ENCODE measurements at places on chromosomes 11 and 22. TPM values are rescaled to one million over a fixed set of nuclear protein-coding genes. Genes with fewer than 3 reads are reported as not detected.
A peak's percentile ranks its signal among the peaks of the same experiment; 100 is the strongest.

ST3GAL4 gene
- total RNA-seq, result 12.2 TPM

FANCF gene
- 17.8 TPM for total RNA-seq

ART1 gene
- not detected for total RNA-seq

C11orf52 gene
- 4.0 TPM for total RNA-seq

SCT gene
- total RNA-seq, result 1.8 TPM

TSGA10IP gene
- 3.1 TPM for total RNA-seq

CALCB gene
- total RNA-seq, result not detected

DNA sequence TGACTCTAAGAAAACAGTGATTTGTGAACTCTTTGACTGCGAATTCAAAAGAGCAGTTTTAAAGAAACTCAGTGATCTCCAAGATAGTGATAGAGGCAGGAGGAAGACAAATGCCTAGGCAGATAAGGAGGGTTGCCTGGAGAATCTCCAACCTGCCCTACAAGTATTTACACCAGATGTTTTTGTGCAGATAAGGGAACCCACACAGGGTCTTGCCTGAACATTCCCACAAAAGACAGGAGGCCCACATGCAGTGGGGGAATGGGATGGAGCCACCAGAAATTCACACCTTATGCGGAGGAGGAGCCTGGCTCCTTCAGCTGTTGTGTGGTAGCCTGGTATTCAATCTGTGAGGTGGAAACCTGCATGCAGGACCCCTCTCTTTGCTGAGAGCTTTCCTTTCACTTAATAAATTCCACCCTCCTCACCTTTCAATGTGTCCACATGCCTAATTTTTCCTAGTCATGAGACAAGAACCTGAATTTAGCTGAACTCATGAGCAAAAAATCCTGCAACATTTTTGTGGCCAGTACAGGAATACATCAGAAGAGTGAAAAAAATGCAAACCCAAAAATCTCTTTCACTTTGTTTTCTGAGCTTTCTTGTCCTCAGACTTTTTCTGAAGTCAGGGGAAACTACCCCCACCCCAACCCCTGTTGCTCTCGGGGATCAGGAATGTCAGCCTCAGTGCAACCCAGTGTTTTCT is 8.1 kb upstream of the GLYAT start:
- no peaks in the 10 kb centered on the region for H3K27me3 ChIP-seq
- H3K27ac ChIP-seq, result no peak overlapping the region
- no peak overlapping the region for H3K4me3 ChIP-seq
- DNase-seq, result no peak

- no peak overlapping the region for H3K27ac ChIP-seq
- H3K4me3 ChIP-seq, result no peak overlapping the region
- H3K4me1 ChIP-seq, result no peaks in the 10 kb centered on the region
- H3K27me3 ChIP-seq, result no peaks in the 10 kb centered on the region
- no peaks in the 10 kb centered on the region for H3K36me3 ChIP-seq
Measured at GRCh38 chr22:49458708-49459099, 369.0 kb downstream of the BRD1 start.

- no peak for DNase-seq
- H3K27me3 ChIP-seq, result no peaks in the 10 kb centered on the region
- no peaks in the 10 kb centered on the region for H3K36me3 ChIP-seq
- H3K27ac ChIP-seq, result no peak overlapping the region
- peaks cover 2% of the 10 kb centered on the region for H3K4me1 ChIP-seq
Measured at GRCh38 chr11:75598264-75598663, 36.2 kb downstream of the SERPINH1 start.

DNA sequence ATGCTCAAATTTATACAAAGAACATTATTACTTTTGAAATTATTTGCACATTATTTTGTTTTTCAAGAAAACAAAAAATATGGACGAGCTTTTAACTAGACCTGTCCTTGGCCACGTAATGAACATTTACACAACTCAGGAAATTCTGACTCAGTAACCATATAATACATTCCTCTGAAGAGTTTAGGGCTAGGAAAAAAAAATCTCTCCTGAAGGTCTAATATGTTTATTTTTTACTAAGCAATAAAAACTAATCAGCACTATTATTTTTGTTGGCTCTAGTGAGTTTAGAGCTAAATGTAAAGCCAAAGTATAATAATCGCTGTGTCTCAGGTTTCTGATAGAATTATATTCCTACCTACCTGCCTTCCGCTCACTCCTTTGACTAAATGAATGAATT is 187.5 kb downstream of the SWAP70 start:
- H3K27ac ChIP-seq, result no peak overlapping the region
- no peak for DNase-seq
- peaks cover 15% of the 10 kb centered on the region for H3K36me3 ChIP-seq
- H3K4me1 ChIP-seq, result no peaks in the 10 kb centered on the region

- DNase-seq, result no peak
- no peaks in the 10 kb centered on the region for H3K36me3 ChIP-seq
- H3K4me3 ChIP-seq, result no peak overlapping the region
- H3K27ac ChIP-seq, result no peak overlapping the region
- H3K4me1 ChIP-seq, result peaks cover 4% of the 10 kb centered on the region
Measured at GRCh38 chr11:120505801-120506425, 5.6 kb upstream of the GRIK4 start.

- H3K27ac ChIP-seq, result no peak overlapping the region
- no peaks in the 10 kb centered on the region for H3K27me3 ChIP-seq
- H3K36me3 ChIP-seq, result peaks cover 8% of the 10 kb centered on the region
- DNase-seq, result no peak
Measured at GRCh38 chr11:43835104-43835503, 45.5 kb upstream of the ALKBH3 start.

- no peak overlapping the region for H3K27ac ChIP-seq
- H3K36me3 ChIP-seq, result peaks cover 24% of the 10 kb centered on the region
- no peaks in the 10 kb centered on the region for H3K27me3 ChIP-seq
- no peak overlapping the region for H3K4me3 ChIP-seq
Measured at GRCh38 chr11:66850588-66851238, 6.2 kb upstream of the LRFN4 start.

DNA sequence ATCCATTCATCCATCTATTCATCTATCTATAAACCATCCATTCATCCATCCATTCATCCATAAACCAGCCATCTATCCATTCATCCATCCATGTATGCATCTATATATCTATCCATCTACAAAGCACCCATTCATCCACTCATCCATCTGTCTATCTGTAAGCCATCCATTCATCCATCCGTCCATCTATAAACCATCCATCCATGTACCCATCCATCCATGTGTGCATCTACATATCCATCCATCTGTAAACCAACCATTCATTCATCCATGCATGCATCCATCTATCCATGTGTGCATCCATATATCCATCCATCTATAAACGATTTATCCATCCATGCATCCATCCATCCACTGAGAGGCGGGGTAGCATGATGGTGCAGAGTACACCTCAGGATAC is 58.4 kb downstream of the MPPED1 start:
- H3K4me3 ChIP-seq, result no peak overlapping the region
- H3K36me3 ChIP-seq, result no peaks in the 10 kb centered on the region
- no peaks in the 10 kb centered on the region for H3K4me1 ChIP-seq

DNA sequence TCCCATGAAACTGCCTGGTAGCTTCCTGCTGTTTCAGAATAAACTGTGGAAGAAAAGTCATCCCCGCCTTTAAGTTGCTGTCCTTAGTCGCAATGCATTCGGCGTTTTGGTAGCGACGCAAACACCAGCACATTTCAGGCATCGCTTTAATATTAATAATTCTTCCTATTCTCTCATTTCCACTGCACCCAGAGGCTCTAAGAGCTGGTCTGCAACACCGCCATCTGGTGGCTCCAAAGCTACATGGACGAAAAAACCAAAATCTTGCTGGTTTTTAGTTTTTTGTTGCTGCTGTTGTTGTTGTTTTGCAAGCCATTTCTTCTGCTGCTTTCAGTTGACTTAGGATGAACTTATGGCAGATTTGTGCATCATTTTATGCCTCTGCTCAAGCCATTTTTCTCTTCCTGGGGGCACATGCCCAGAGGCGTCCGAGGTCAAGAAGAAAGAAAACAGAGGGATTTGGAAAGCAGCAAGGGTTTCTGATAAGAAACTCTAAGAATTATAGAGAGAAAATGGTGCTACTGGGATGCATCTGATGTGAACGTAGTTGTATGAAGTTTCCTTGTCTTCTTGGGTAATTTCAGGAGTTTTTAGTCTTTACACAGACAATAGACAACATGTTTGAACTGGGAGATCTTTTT is 345.4 kb upstream of the KIRREL3 start:
- no peak overlapping the region for H3K27ac ChIP-seq
- H3K4me1 ChIP-seq, result no peaks in the 10 kb centered on the region
- peak; percentile 48 for DNase-seq
- H3K36me3 ChIP-seq, result peaks cover 19% of the 10 kb centered on the region
- no peaks in the 10 kb centered on the region for H3K27me3 ChIP-seq

DNA sequence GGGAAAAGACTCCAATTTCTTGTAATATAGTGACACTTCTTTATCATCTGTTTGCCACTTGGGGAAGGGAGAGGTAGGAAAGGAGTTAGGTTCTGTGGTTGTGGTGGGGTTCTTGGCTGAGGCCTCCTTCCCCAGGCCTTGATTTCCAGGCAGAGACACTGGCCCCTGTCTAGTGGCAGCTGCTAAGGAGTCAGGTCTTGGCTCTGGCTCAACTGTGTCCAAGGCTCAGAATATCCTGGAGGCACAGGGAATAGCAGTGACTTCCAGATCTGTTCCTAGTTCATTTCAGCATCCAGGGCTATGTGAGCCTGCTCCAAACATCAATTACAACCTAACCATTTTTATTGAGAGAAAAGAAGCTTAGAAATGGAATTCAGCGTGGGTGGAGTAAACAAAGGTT is 29.5 kb downstream of the PPFIBP2 start:
- H3K36me3 ChIP-seq, result no peaks in the 10 kb centered on the region
- DNase-seq, result no peak
- no peaks in the 10 kb centered on the region for H3K27me3 ChIP-seq

DNA sequence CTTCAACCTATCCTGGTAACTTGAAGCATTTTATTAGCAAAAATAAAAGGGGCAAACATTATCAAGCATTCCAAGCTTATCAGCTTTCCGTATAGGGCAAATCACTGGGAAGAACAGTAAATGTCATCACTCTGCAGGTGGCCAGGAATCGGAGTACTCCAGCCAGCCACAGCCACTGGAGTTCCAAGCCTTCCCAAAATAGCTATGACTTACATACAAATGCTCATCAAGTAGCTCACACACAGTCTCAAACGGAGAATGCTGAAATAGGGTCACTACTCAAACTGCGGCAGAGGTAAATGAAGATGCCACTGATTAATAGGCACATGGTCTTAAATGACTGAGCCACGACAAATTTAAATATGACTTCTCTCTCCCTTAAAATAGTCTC is 2.1 kb downstream of the USP28 start:
- H3K4me1 ChIP-seq, result peaks cover 6% of the 10 kb centered on the region
- peak overlapping the region; percentile 86 for H3K4me3 ChIP-seq
- no peak for DNase-seq

GRCh38 chr11:95577716-95578460 is 211.7 kb downstream of the FAM76B start:
- no peak for DNase-seq
- no peaks in the 10 kb centered on the region for H3K36me3 ChIP-seq
- no peaks in the 10 kb centered on the region for H3K4me1 ChIP-seq
- H3K27ac ChIP-seq, result no peak overlapping the region
- H3K27me3 ChIP-seq, result no peaks in the 10 kb centered on the region

GRCh38 chr11:16793511-16793910 is 55.1 kb downstream of the C11orf58 start:
- no peak overlapping the region for H3K27ac ChIP-seq
- no peak for DNase-seq
- peaks cover 23% of the 10 kb centered on the region for H3K36me3 ChIP-seq
- no peaks in the 10 kb centered on the region for H3K4me1 ChIP-seq

DNA sequence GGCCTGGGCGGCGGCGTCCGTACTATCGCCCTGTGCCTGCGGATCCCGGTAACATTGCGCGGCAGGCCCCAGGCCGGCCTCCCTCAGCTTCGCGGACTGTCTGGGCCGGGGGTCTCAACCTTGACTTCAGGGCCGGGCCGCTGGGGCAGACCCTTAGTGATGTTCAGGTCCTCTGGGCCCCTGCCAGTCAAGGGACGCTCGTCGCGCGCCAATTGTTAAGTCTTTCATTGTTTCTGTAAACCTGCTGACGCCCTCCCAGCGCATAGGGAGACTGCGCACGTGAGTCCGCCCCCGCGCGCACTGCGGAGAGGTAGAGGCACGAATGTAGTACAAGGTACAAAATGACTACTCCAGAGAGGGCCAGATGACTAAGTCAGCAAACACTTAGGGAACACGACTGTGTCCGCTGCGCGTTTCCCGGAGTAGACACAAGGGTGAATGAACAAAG is 451 bp upstream of the HDHD5 start:
- no peaks in the 10 kb centered on the region for H3K27me3 ChIP-seq
- no peaks in the 10 kb centered on the region for H3K4me1 ChIP-seq
- no peak for DNase-seq
- peak overlapping the region; percentile 79 for H3K4me3 ChIP-seq
- peaks cover 5% of the 10 kb centered on the region for H3K36me3 ChIP-seq
- H3K27ac ChIP-seq, result no peak overlapping the region
